Daoy (cell line): ENCODE measurements at places on chromosomes 2 and 18.

GRCh38 chr18:29041976-29042375, 865.0 kb upstream of the CDH2 start:
- no peak for DNase-seq

- DNase-seq = no peak
Measured at GRCh38 chr18:23970161-23971096, 44.1 kb upstream of the TTC39C start.

DNA sequence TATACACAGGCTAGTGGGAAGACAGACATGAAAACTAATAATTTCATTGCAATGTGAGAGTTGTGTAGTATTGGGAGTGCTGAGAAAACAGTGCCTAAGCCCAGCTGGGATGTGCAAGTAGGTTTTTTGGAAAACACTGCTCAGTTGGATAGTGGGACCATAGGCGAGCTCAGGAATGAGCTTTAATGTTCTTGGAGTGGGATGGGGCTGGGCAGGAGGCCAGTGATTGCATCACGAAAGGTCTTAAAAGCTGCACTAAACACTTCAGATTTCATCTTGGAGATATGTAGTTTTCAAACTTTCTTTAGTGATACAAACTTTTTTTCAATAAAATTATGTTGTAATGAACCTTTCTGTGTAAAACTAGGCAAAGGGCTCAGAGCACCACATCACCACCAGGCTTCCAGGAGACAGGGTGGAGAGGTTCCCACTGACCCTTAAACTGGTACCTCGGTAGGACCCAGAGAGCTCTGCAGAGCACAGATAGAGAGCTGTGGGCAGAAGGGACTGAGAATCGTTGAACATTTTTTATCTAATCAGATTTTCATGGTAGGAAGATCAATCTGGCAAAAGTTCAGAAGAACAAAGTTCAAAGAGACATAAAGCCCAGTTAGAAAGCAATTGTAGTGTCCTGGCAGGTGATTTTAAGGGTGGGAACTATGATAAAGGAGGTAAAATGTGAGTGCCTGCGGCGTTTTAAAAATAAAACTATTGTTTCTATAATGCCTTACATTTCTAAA, 176.2 kb downstream of the TRABD2A start:
- no peak for DNase-seq

- DNase-seq = no peak
Measured at GRCh38 chr2:20942646-20943125, 101.2 kb downstream of the APOB start.

DNA sequence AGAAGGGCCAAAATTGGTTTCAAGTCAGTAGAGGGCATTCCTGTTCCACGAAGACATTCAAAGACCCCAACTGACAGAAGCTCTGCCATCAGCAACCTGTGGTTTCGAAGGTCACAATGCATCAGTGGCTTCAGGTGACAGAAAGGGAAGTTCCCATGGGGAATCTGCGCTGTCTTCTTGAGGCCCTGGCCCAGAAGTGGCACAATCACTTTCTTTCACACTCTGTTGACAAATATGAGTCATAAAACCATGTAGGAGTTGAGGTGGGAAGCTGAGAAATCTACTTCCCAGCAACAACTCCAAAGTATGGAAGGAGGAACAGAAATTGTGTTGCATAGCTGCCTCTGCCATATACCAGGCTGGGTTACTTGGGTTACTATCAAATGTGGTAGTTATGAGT, 621.1 kb upstream of the FANCL start:
- DNase-seq = no peak

DNA sequence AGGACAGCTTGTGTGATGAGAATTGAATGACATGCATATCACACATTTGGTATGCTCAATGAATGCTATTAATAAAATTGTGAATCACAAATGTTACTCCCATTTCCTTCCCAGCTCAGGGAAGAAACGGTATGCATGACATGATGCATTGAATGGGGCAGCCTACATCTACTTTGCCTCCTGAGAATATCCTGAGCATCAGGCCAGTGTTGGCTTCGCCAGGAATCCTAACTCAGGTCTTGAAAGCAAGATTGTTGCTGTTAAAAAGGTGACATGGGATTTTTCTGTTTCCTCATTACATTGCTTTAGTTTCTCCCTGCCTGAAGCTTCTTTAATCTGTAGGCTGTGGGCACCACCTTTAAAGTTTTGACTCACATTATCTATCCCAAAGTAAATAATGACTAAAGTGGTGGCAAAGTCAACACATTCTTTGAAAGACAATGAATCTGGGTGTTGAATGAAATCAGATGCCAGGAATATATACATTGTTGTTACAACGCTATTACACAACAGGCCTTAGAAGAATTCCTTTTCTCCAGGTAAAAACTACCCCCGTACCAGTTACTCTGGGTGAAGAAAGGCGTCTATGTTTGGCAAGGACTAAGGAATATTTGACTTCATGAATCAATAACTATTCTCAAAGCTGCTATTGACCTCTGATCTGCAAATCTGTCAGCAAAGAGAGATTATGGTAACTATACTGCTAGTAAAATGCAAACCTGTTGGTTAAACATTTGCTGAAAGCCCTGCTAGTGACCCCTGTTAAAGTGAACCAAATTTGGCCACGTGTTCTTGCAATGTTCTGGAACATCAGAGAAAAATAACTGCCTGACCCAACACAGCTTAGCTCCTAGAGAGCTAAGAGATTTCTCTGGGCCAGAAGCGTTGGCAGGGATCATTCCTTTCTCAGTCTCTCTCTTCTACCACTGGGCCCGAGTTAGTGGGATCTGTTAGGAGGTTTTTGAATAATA, 30.5 kb upstream of the NEDD4L start:
- DNase-seq = no peak

GRCh38 chr2:135817951-135818350, 19.0 kb downstream of the LCT start:
- DNase-seq = peak; percentile 35

GRCh38 chr2:219087361-219087760, 26.6 kb upstream of the IHH start:
- no peak for DNase-seq

DNA sequence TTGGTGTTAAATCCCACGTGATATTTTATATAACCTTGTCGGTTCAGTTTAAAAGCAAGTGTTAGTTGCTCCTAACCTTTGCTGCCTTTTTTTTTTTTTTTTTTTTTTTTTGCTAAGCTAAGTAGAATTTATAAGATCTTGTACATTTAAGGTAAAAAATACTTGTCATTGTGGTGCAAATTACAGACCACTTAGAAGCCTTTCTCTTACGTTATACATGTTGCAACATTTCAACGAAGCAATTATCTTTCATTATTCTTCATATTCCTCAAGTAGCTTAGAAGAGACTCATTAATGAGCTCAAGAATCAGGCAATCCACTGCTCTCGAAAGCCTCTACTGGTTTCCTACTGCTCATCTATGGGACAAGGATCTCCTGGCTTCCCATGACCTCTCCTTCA, 14.9 kb upstream of the IL1RL2 start:
- no peak for DNase-seq

DNA sequence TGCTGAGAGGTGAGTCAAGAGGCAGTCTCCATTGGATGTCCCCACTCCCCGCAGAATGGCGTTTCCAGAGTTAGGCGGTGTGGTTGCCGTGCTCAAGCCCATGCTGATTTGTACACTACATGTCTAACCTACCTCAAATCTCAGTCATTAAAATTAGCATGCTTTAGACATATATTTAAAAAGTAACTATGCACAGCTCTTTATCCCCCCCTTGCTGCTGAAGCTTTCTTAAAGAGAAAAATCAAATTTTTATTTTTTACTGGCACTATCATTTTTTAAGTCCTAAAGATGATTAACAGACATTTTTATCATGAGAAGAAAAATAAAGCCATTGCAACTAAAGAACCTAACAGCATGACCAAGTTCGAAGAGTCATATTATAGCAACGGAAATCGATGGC, 42.9 kb downstream of the BOLA3 start:
- no peak for DNase-seq

DNA sequence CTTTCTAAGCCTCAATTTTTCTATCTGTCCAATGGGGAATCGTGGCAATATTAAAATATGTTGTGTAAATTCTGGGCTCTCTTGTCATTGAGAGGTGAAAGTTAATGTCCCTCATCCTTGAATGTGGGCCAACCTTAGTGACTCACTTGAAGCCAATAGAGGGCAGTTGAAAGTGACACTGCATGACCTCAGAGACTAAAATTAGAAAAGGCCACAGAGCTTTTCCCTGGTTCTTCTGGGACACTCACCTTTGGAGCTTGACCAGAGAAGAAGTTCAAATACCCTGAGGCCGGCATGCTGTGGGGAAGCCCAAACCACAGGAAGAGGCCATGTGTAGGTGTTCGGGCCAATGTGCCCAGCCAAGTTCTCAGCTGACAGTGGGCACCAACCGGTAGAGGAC, 24.1 kb upstream of the SIX2 start:
- no peak for DNase-seq

DNA sequence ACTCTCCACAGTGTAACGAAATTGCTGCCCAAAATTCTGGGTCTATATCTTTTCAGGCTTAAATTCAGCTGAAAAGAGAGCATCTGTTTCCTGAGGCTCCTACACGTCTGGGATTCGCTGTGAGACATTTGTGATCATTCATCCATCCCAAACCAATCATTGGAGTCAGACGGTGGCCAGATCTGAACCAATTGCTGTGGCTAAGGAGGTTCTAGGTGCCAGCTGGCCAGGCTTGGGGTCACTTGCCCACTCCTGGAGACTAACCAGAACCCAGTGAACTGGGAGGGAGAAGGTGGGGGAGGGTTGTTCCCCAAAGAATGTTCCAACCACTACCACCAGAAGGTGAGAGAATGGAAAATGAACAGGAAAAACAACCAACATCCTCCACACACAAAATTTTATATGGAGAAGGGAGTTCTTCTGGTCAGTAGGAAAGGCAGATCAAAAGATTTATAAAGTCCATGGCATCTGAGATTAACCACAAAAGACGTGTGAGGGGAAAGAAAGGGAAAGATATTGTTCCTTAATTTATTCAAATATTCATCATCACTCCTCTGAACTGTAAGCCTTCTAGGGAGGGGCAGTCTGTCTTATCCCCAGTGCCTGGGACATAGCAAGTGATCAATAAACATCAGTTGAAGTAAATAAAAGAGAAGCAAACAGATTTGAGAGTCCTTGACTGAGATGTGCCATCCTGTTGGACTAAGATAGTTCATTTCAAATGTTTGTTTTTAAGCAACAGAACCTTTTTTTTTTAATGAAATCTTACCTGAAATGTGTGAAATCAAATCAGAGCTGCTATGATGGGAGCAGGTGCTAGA, 3.0 kb upstream of the RTKN start:
- no peak for DNase-seq

DNA sequence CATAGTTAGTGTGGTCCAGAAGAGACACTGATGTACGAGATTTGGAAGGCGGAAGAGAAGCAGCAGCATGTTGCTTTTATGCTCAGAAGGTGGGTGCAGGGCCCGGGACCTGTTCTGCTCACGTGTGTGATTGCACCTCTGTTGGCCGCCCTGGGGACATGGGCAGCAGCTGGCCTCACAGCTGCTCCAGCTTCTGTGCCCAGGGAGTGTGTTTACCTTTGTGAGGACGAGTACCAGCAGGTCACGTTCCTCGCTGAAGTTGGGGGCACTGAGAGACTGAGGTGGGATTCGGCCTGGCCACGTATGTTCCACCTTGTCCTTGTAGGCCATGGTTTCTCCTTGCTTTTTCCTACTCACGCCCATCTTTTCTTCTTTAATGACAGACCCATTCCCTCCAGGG, 86.3 kb downstream of the PMAIP1 start:
- DNase-seq = no peak

GRCh38 chr18:59921384-59921891, 21.6 kb downstream of the PMAIP1 start:
- DNase-seq = peak; percentile 40

DNA sequence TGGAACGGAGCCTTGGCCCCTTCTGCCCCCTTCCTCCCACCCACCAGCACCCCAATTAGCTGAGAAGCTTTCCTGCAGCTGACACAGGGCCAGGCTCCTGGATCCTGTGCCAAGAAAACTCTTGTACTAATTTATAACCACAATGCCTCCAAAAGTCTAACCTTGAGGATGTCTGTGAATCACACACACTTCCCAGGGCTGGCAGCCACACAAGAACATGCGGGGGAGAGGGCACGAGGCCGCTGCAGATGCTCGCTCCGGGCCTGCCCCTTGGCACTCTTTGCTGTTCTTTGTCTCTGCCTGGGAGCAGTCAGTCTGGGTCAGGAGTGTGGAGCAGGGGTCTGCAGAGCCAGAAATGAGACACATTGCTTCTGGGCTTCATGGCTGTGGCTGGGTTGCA, 62.7 kb upstream of the KIF5C start:
- DNase-seq = peak; percentile 77

DNA sequence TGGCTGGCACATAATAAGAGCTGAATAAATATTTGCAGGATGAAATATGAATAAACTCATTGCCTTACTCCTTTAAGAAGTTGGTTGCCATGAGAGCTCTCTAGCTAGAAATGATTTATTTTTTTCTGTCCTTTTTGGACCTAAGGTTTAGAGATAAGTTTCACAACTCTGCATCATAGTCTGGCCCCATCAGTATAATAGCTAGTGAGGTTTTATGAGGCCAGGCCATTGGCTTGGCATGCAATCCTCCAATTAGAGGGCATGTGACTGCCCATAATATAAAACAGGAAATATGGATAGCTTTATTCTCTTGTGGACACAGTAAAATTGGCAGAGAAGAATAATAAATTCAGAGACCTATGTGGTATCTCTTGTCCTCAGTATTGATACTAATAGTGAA, 26.2 kb upstream of the INSIG2 start:
- no peak for DNase-seq

- DNase-seq = no peak
Measured at GRCh38 chr2:236354973-236355595, 90.9 kb upstream of the ASB18 start.

DNA sequence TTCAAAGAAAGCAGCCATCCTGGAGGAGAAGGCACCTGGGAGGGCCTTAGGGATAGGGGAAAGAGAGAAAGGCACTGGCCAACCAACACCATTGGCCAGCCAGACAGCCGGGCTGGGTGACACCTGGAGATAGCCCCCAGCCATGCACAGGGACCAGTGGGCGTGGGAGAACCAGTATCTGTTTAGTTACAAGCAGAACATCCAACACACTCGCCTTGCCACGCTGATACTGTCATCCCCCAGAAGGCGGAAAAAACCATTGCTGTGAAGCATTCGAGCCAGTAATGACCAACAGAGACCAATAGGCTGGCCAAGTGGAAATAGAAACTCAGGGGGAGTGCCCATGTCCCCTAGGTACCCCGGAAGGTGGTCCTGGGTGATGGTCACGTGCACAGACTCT, 15.5 kb downstream of the ASPRV1 start:
- no peak for DNase-seq
